Parietal lobe (tissue), 2 donors: ENCODE measurements at places on chromosomes 13 and 19. TPM values are rescaled to one million over a fixed set of nuclear protein-coding genes. Genes with fewer than 3 reads are reported as not detected.

ZNF30 gene
- 9.7 TPM for total RNA-seq

YJEFN3 gene
- total RNA-seq, result 2.5 TPM

IZUMO4 gene
- total RNA-seq, result 5.9 TPM

ARRDC5 gene
- not detected for total RNA-seq

ZNF414 gene
- 6.6 TPM for total RNA-seq
